Glutamatergic neuron (in vitro differentiated cells): ENCODE measurements at places on chromosomes 11 and 22.

DNA sequence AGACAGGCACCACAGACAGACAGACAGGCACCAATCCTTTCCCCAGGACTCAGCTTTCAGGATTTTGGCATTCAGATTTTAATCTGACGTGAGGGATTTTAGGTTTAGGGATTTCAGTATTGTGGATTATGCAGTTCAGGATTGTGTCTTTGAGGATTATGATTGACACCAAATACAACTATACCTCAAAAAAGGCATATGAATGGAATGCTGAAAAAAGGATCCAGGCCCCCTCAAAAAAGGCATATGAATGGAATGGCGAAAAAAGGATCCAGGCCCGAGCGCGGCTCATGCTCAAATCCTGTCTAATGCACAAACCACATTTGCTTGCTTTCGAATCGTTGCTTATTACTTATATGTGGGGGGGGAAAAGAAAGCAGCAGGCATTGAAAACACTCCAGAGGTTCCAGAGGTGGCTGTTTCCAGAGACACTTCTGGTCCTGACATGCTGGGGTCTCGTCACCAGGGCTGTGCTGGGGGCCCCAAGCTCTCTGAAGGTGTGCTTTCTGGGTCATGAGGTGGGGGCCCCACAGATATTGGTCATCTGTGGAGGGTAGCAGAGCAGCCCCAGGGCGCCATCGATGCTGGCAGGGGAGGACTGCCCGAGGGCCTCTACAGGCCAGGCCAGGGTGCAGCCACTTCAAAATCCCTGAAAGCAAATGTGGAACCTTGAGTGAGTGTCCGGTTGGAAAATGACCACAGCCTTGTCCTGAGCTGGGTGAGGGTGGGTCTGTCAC lies 16.8 kb upstream of the OSBPL5 start:
- no peak for DNase-seq

- no peak for DNase-seq
Measured at GRCh38 chr22:45903355-45904135, 73.4 kb downstream of the WNT7B start.

DNA sequence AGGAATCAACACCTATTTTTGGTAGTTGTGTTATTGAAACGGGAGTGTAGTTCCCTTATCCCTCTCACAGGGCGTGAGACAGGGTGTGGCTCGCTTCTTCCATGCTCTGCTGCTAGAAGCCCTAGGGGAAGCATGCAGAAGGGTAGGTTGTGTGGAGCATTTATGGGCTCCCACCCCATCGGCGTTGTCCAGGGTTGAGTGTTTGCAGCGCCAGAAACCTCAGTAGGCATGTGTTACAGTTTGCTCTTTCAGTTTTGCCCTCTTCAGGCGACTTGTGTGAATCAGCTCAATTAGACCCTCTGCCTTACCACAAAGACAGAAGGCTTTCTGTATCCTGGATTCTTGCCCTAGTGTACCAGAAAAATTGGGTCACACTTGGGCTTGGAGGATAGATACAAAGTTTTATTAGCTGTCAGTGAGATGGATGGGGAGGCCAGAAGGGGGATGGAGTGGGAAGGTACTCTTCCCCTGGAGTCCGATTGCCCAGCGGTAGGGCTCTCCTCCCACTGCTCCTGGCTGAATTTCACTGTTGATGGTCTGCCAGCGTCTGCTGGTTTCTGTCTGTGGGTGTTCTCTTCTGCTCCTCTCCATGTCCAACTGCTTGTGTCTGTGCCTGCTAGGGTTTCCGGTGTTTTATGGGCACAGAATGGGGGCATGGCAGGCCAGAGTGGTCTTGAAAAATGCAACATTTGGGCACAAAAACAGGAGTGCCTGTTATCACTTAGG lies 358.3 kb upstream of the CTSC start:
- peak; percentile 13 for DNase-seq

DNA sequence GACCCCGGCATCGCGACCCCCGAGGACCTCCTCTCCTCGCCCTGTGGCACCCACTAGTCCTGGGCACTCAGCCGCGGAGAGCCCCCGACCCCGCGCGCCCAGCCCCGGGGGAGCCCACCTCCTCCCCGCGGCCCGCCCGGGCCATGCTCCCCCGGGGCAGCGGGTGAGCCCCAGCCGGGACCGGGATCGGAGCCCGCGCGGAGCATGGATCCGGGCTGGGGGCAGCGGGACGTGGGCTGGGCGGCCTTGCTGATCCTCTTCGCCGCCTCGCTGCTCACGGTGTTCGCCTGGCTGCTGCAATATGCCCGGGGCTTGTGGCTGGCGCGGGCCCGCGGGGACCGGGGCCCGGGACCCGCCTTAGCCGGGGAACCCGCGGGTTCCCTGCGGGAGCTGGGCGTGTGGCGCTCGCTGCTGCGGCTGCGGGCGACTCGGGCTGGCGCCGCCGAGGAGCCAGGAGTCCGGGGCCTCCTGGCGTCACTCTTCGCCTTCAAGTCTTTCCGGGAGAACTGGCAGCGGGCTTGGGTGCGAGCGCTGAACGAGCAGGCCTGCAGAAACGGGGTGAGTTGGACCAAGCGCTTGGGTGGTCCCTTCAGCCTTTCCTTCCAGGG lies 498 bp downstream of the C2CD2L start:
- peak; percentile 44 for DNase-seq

GRCh38 chr22:49324527-49325491 lies 502.9 kb downstream of the BRD1 start:
- DNase-seq: no peak

DNA sequence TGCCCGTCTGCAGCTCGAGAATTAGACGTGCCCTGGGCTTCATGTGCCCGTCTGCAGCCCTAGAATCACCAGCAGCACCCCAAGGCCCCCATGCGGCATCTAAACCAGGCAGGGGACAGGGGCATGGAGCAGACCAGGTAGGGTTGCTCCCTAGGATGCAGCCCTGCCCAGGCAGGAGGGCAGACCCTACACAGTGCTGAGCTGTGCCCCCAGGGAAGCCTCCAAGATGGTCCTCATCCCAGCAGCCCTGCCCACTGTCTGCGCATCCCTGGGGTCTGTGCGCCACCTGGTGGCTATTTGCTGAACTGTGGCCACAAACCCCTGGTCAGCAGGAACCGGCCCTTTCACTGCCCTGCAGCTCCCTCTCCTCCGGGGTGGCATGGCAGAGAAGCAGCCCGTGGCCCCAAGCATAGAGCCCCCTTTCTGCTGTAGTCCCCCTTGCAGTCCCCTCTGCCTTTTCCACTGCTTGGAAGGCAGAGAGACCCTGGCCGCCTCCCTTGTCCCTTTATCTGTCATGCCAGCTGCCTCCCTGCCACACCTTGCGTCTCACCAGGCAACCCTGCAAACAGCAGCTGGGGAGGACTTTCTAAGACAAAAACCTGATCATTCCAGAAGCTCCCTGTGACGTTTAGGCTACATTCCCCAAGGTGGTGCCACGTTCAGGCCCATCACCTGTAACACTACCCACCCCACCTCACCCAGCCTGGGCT lies 86.6 kb downstream of the KCNQ1 start:
- DNase-seq: peak; percentile 95

DNA sequence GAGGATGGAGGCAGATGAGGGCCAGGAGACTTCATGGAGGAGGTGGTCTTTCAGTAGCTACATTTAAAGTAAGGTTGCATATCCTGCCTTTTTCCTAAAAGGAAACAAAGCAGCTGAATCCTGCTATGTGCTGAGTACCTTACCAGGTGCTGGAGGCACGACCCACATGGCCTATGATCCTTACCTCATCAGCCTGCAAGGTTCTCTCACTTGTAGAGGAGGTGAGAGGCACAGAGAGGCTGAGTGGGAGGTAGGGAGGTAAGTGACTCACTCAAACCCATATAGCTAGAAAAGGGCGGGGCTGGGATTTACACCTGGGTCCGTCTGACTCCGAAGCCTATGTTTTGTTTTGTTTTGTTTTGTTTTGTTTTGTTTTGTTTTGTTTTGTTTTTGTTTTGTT lies 75.8 kb downstream of the BUD13 start:
- no peak for DNase-seq

DNA sequence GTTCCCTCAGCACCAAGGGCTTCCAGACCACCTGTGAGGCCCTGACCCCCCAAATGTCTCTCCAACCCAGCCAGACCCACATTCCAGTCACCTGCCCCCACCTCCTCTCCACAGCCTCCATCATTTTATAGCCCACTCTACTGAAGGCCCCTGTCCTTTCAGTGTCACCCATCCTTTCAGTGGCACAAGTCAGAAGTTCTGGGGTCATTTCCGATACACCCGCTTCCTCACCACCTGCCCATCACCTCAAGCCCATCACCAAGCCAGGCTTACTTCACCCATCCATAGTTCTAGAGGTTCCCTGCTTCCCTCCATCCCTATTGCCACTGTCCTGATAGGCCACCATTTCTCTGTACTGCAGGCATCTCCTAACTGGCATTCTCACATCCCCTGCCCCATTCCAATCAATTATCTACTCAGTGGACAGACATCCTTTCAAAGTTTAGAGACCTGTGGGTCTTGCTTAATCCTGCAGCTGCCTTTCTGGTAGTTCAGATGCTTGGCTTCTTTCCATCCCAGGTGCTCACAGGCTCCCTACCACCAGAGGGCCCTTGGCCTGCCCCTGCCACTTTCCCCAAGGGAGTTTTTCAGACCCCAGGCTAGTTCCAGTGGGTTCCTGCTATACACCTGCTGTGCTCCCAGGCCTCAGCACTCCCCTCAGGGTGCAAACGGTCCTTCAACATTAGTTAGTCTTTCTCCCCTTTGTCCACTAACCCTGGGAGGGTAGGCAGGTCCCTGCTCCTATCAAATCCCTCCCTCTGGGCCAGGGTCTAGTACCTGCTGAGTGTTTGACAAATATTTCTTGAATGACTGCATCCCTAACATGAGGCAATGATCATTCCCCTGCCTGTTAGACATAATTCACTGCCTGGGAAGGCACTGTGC lies 7.6 kb downstream of the KCNQ1OT1 start:
- DNase-seq: no peak

GRCh38 chr11:86592047-86592591 lies 80.3 kb downstream of the ME3 start:
- DNase-seq: no peak

GRCh38 chr22:37105154-37105553 lies 4.4 kb downstream of the TMPRSS6 start:
- DNase-seq: no peak

- no peak for DNase-seq
Measured at GRCh38 chr11:45272701-45273100, 13.4 kb downstream of the SYT13 start.
